ENCODE measurements at places on chromosomes 1 and 21. TPM values are rescaled to one million over a fixed set of nuclear protein-coding genes. Genes with fewer than 3 reads are reported as not detected.
A peak's percentile ranks its signal among the peaks of the same experiment; 100 is the strongest.

GRCh38 chr1:225844236-225845061, 34.5 kb downstream of the EPHX1 start:
- H3K4me3 ChIP-seq = no peak overlapping the region
- H3K27me3 ChIP-seq = no peaks in the 10 kb centered on the region
- peaks cover 20% of the 10 kb centered on the region for H3K36me3 ChIP-seq
- DNase-seq = no peak
- H3K27ac ChIP-seq = no peak overlapping the region

- peaks cover 7% of the 10 kb centered on the region for H3K4me1 ChIP-seq
- no peak for DNase-seq
- H3K4me3 ChIP-seq = no peak overlapping the region
These were observed 28.8 kb upstream of the CSF1 start for GRCh38 chr1:109881906-109882287.

DNA sequence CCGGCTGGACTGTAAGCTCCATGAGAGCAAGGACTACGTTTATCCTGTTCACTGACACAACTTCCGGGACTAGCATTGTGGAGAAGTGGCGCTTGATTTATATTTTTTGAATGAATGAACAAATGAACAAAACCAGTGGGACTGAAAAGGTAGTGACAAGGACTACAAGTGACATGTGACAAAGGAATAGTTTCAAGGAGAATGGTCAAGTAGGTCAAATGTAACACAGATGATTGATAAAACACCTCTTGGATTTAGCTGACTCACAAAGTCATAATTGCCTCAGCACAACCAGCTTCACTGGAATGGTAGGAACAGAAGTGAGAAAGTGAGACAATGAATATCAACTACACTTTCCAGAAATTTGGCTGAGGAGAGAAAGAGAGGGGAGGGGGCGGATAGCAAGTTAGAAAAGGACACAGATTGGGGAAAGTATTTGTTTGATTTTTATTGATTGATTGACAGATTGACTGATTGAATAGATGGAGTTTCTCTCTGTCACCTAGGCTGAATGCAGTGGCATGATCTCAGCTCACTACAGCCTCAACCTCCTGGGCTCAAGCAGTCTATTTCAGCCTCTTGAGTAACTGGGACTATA, 14.2 kb downstream of the MTF1 start:
- H3K27ac ChIP-seq = no peak overlapping the region
- no peak for DNase-seq
- H3K4me3 ChIP-seq = no peak overlapping the region
- no peaks in the 10 kb centered on the region for H3K27me3 ChIP-seq
- no peaks in the 10 kb centered on the region for H3K4me1 ChIP-seq
- H3K36me3 ChIP-seq = peaks cover 3% of the 10 kb centered on the region

DNA sequence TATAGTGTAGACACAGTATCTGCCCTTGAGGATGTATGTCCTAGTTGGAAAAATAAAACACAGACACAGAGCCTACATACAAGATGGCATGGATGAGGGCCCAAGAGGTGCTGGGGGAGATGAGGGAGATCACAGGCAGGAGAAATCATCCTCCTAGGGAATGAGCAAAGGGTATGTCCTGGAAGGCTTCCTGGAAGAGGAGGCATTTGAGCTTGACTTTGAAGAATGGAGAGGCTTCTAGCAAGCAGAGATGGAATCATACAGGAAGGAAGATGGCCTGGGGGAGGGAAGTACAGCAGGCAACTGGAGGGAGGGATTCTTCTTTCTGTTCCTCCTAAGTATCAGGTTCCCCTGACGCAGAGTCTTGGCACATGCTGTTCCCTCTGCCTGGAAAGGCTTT, 103.3 kb downstream of the LACTBL1 start:
- DNase-seq = no peak
- no peaks in the 10 kb centered on the region for H3K27me3 ChIP-seq
- H3K36me3 ChIP-seq = no peaks in the 10 kb centered on the region
- no peak overlapping the region for H3K4me3 ChIP-seq
- H3K4me1 ChIP-seq = peaks cover 6% of the 10 kb centered on the region
- H3K27ac ChIP-seq = no peak overlapping the region

- no peak overlapping the region for H3K27ac ChIP-seq
- H3K4me3 ChIP-seq = no peak overlapping the region
- H3K27me3 ChIP-seq = no peaks in the 10 kb centered on the region
- H3K36me3 ChIP-seq = no peaks in the 10 kb centered on the region
- no peak for DNase-seq
These were observed 59.5 kb downstream of the OMA1 start for GRCh38 chr1:58487002-58487401.

DNA sequence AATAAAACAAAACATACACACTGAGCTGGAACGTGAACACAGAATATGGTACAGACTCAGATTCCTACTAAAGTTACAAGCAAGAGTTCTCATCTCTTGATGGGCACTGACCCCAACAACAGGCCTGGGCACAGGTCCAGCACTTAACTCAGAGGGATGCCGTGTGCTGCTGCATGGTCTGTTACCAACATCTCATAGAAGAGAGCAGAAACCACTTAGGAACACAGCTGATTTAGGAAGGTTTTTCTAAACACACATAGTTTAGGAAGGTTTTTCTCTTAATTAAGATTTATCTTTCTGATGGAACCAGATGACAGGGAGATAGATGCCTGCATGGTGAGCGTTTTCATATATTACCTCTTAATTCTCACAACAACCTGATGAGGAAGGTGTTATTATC, 1.5 kb downstream of the GCLM start:
- no peaks in the 10 kb centered on the region for H3K27me3 ChIP-seq
- H3K27ac ChIP-seq = no peak overlapping the region
- H3K4me3 ChIP-seq = peak overlapping the region; percentile 63
- peak; percentile 68 for DNase-seq
- H3K4me1 ChIP-seq = peaks cover 3% of the 10 kb centered on the region

DNA sequence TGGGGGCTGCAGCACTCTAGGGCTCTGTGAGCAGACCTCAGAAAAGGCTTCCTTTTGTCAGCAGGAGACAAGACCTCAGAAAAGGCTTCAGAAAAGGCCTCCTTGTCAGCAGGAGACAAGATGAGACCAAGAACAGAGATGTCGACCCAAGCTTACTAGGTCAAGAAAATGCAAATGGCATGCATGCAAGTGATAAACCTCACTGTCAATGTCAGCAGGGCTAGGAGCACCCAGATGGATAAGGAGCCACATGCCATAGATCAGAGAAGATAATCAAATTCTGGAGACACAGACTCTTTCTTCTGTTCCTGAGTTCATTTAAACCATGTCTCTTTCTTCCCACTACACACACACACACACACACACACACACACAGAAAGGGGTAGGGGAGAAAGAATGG, 285.9 kb downstream of the CHRM3 start:
- H3K4me3 ChIP-seq = no peak overlapping the region
- DNase-seq = no peak
- H3K27ac ChIP-seq = no peak overlapping the region
- H3K27me3 ChIP-seq = no peaks in the 10 kb centered on the region
- no peaks in the 10 kb centered on the region for H3K36me3 ChIP-seq
- no peaks in the 10 kb centered on the region for H3K4me1 ChIP-seq

GRCh38 chr1:156376146-156376545, 7.1 kb downstream of the RHBG start:
- H3K4me1 ChIP-seq = no peaks in the 10 kb centered on the region
- no peak overlapping the region for H3K4me3 ChIP-seq
- DNase-seq = no peak
- no peaks in the 10 kb centered on the region for H3K36me3 ChIP-seq
- no peak overlapping the region for H3K27ac ChIP-seq

- H3K36me3 ChIP-seq = no peaks in the 10 kb centered on the region
- H3K27me3 ChIP-seq = no peaks in the 10 kb centered on the region
- no peak overlapping the region for H3K27ac ChIP-seq
- peaks cover 11% of the 10 kb centered on the region for H3K4me1 ChIP-seq
These were observed 361.0 kb downstream of the ADGRL2 start for GRCh38 chr1:82161700-82162141.

- H3K4me1 ChIP-seq = no peaks in the 10 kb centered on the region
- no peaks in the 10 kb centered on the region for H3K27me3 ChIP-seq
- peaks cover 2% of the 10 kb centered on the region for H3K36me3 ChIP-seq
- H3K4me3 ChIP-seq = no peak overlapping the region
- DNase-seq = no peak
These were observed 22.5 kb downstream of the VPS26C start for GRCh38 chr21:37244501-37245095.

DNA sequence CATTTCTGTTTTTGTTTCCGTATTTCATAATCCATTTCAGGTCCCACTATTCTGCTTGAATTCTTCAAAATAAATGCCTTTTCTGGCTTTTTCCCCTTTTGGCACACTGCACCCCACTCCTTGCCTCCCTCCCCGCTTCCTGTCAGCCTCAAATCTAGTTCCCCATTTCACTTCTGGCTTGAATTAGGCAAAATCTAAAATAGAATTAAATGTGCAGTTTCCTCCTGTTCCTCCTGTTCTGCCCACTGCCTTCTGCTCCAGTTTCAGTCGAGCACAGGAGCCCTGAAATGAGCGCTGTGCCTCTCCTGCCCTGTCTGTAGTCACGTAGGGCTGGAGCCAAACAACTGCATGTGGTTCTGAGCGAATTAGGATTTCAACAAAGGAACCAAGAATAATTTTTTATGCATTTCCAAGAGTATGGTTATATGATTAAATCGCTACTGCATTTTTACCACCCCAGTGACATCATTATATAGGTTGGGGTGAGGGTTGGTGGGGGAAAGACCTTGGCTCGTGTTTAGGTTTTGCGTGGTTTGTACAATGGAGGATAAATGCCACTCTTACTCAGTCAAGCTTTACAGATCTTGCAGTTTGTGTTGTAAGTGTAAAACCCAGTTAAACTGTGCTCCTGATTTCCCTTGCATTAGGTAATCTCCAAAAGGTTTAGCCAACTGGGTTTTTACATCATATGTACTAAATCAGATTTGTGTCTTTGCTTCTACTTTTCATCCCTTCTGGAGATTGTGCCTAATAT, 114.9 kb downstream of the VPS13D start:
- H3K36me3 ChIP-seq = peaks cover 1% of the 10 kb centered on the region
- no peaks in the 10 kb centered on the region for H3K4me1 ChIP-seq
- H3K27ac ChIP-seq = no peak overlapping the region
- no peaks in the 10 kb centered on the region for H3K27me3 ChIP-seq
- DNase-seq = no peak
- H3K4me3 ChIP-seq = no peak overlapping the region

- no peaks in the 10 kb centered on the region for H3K4me1 ChIP-seq
- H3K27me3 ChIP-seq = no peaks in the 10 kb centered on the region
- no peak overlapping the region for H3K27ac ChIP-seq
- no peaks in the 10 kb centered on the region for H3K36me3 ChIP-seq
- no peak overlapping the region for H3K4me3 ChIP-seq
These were observed 178.6 kb downstream of the PRDM16 start for GRCh38 chr1:3247521-3248121.

GRCh38 chr1:218916720-218917119, 257.0 kb upstream of the LYPLAL1 start:
- no peaks in the 10 kb centered on the region for H3K27me3 ChIP-seq
- H3K4me3 ChIP-seq = no peak overlapping the region
- H3K27ac ChIP-seq = no peak overlapping the region

DNA sequence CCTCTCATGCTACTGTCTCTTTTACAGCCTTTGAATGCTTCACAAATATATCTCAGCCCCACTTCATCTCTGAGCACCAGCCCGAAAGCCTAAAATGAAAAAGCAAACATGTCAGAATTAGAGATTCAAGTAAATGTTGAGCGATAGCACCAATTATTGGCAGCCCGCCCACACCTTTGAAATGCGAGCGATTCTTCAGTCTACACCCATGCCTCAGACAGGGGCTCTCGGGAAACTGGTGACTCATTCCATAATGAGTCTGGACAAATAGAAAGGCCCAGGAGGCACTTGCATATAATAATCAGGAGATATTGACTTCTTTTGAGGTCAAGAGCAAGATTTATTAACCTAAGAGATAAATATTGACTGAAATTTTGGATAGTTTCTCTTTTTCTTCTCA, 487.3 kb upstream of the PTBP2 start:
- no peaks in the 10 kb centered on the region for H3K4me1 ChIP-seq
- no peaks in the 10 kb centered on the region for H3K27me3 ChIP-seq
- DNase-seq = peak; percentile 81

GRCh38 chr1:237166593-237167101, 124.7 kb downstream of the RYR2 start:
- H3K4me3 ChIP-seq = no peak overlapping the region
- peak; percentile 70 for DNase-seq
- H3K27ac ChIP-seq = no peak overlapping the region
- no peaks in the 10 kb centered on the region for H3K36me3 ChIP-seq
- H3K27me3 ChIP-seq = no peaks in the 10 kb centered on the region

GRCh38 chr21:45466330-45467220, 61.6 kb downstream of the COL18A1 start:
- peaks cover 4% of the 10 kb centered on the region for H3K36me3 ChIP-seq
- DNase-seq = no peak
- no peaks in the 10 kb centered on the region for H3K27me3 ChIP-seq
- no peak overlapping the region for H3K27ac ChIP-seq

GRCh38 chr1:2155788-2156187, 38.8 kb downstream of the FAAP20 start:
- DNase-seq = no peak
- H3K27ac ChIP-seq = no peak overlapping the region
- H3K4me3 ChIP-seq = no peak overlapping the region
- no peaks in the 10 kb centered on the region for H3K36me3 ChIP-seq
- H3K27me3 ChIP-seq = no peaks in the 10 kb centered on the region
- H3K4me1 ChIP-seq = no peaks in the 10 kb centered on the region

HSD3B2 gene
- total RNA-seq = not detected

NCAM2 gene
- total RNA-seq = 8.5 TPM

SNX7 gene
- 39.0 TPM for total RNA-seq

RYR2 gene
- total RNA-seq = 0.17 TPM

Data from fibroblast of lung (primary cell).